ENCODE measurements at places on chromosomes 3 and 15.

DNA sequence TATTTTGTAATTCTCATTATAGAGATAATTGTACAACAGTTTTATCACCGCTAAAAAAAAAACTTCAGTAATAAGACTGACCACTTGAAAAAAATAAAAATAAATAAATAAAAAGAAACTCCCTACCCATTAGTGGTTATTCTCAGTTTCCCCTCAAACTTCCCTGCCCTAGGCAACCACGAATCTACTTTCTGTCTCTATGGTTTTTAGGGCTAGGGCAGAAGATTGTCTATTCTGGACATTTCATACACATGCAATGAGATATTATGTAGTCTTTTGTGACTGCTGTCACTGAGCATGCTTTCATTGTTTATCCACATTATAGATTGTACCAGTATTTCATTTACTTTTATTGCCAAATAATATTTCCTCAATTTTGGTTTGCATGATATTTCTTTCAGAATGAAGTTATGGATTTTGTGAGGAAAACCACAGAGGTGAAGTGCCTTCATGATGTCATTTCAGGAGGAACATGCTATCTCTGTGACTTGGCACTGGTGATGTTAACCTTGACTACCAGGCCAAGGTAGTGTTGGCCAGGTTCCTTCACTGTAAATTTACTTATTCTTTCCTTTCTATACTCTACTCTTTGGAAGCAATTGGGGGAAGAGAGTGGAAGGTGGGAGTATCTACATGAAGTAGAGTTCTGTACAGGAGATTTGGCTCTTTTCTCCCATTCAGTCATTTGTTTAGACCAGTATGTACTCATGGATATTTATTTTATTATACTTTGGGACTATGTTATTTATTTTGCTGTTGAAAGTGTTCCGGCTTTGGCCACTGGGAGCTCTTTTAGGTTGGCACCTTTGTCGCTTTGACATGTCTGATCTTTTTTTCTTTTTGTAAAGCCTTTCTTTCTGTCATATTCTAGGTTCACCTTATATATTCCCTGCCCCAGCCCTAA, 86.3 kb downstream of the GMPS start:
- no peak for DNase-seq

DNA sequence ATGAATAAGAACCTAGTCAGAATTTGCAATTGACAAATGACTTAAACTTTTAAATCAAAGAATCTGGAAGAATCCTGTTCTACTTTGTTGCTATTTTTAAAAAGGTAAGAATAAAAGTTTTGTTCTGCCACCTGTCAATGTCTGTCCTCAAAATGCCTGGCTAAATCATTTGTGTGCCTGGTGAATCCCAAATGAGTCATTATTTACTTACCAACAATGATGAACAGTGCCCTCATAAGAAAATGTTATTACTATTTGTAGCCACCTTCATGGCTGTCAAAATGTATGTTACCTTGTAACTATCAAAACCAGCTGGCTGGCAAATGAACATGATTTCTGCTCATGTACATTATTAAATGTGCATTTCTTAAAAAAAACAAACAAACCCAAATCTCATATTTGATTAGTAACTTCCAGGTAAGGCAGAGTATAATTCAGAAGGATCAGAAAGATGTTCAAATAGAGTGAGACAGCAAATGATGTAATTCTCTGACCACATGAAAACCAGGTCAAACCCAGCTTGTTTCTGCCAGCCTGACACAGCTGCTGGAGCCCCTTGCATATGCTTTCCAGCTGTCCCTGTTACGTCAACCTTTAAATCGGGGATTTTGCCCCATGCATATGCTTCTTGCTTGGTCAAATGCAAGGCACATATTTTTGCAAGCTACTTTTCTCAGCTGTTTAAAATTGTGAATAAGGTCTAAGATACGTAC, 137.9 kb downstream of the SSR3 start:
- DNase-seq = no peak

GRCh38 chr3:166110102-166110501, 272.9 kb upstream of the BCHE start:
- no peak for DNase-seq

DNA sequence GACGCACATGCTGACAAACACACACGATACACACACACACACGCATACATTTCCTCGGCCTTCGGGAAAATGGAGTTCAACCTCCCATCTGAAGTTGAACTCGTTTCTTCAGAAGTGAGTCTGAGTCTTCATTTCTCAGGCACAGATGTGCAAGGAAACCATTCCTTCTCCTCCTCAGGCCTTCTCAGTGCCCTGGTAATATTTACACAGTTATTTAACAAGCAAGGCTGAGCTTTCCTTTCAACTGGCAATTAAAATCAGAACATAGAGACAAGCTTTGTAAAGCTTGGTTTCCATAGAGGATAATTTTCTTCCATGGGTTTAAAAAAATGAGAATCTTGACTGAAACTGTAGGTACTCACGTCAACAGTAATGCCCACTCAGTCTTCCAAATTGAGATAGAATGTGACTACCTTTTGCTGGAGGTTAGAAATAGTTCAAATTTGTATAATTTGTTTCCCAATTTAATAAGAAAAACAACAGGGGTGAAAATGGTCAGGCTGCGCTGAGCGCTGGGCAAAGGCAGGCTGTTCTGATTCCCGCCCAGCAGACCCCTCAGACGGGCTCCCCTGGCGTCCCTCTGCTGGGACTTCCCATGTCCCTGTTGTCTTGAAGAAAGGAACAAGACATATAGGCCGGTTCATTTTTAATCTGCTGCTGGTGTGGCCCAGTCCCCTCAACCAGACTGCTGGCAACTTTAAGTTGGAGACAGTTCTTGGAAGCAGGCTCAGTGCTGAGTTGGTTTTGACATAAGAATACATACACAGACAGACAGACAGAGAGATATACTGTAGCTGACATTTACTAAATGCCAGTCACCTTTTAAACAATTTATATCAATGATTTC, 174.3 kb downstream of the XXYLT1 start:
- no peak for DNase-seq

- no peak for DNase-seq
These were observed 3.7 kb downstream of the AQP9 start for GRCh38 chr15:58141894-58142293.

DNA sequence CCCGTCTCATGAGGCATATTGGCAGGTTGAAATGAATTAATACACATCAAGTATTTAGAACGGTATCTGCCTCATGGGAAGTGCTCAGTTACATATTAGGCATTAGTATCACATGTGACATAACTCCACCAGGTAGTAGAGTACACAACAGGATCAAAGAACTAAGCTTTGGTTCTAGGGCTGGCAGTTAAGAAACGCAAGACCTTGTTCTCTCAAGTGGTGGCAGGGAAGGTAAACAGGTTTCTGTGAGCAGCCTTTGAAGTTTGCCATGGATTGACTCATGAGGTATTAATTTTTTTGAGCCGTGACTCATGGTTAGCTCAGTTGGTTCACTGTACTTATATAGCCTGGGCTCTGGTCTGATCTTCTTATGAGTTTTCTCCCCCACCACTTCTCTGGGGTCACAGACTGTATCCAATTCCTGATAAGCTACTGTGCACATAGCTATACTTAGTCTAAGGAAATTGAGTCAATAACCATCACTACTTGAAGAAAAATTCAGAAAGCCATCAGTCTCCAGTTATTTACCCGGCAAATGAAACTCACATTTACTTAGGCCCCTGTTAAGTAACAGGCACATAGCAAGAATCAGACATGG, 155.6 kb upstream of the STT3B start:
- no peak for DNase-seq

- DNase-seq = no peak
These were observed 29.4 kb downstream of the NR2F2 start for GRCh38 chr15:96359616-96360521.

- no peak for DNase-seq
These were observed 207.3 kb downstream of the NECTIN3 start for GRCh38 chr3:111278959-111279358.

All from activated CD8-positive, alpha-beta memory T cell treated with anti-CD3 and anti-CD28 coated beads for 1 hour (primary cell).